CD8-positive, alpha-beta T cell (primary cell): ENCODE measurements at places on chromosomes 2 and 18. TPM values are rescaled to one million over a fixed set of nuclear protein-coding genes. Genes with fewer than 3 reads are reported as not detected.

DNA sequence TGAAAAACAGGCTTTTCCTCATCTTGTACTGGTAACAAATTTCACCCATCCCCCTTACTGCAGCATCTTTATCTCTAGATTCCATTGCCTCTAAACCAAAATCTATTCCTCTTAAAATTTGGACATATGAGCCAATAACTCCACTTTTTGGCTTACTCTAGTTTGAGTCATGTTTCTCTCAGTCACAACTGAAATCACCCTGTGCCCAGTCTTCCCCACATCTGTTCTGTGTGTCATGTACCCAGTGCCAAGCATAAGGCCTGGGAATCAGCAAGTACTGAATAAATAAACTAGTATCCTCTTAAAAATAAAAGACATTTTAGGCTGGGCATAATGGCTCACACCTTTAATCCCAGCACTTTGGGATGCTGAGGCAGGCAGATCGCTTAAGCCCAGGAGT, 20.8 kb upstream of the CHN1 start:
- no peak for DNase-seq

DNA sequence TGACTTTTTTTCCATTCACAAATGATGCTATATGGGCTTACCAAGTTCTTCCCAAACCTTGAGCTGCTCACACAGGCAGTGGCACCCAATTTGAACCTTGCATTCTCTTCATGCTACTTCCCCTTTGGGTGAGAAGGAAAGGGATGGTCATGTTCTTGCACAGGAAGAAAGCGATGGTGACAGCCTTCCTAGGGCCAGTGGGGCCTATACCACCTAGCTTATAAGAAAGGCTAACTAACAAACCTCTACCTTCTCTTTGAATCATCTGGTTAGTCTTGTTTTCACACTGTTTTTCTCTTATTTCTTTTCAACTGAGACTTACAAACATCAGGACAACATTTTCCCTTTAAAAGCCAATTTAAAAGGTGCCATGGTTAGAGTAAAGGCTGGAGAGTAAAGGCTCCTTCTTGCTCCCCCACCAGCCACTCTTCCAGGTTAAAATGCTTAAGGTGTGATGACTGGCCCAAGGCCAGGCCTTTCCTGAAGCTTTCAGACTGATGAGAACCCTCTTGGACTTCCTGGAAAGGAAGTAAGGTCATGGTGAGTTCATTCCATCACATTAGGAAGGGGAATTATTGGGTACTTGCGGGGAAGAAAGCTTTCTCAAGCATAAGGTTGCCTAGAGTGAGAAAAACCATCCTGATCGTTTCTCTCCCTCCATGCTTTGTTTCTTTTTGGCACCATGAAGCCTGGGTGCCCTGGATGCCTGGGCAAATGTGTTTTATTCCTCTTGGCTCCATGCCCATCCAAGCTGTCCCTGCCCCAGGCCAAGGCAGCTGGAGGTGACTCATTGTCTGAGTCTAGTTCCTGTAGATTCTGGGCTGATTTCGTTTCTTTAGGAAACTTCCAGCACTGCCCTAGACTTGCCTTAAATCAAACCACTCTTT, 41.4 kb upstream of the ITGB6 start:
- no peak for DNase-seq

DNA sequence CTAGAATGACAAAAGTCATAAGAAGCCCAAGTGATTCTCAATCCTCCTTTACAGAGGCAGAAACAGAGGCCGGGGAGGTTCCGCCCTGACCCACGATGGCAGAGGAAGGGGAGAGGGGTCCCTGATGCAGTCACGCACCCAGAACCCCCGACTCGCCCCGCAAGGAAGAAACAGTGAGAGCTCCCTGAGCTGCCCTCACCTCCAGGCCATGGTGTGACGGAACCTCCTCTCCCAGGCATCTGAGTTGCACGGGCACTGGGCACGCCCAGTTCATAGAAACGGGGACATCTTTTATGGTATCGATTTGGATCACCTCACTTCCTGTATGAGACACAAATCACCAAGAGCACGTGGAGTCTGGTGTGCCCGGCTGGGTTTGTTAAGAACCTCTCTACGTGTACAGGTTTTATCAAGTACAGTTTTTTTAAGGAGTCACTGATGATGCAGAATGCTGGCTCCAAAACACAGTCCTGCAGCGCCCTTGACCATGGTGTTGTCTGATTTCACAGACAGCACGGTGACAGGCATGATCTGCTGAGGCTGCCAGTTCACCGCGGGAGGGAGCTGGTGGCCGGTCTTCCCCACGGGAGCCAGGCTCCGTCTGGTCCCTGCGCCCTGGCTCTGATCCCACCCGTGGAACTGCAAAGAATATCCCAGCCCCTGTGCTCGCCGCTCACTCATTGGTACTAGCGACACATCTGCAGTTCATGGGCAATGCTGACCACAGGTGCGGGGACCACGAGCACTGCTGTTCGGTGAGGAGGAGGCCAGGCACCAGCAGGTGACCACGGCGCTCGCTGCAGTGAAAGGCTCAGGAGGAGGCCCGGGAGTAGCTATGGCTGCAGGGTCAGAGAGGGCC, 35.6 kb downstream of the PXDN start:
- DNase-seq: no peak

- DNase-seq: no peak
Measured at GRCh38 chr2:100907832-100908231, 87.9 kb downstream of the NPAS2 start.

TNFAIP6 gene
- total RNA-seq: not detected

- DNase-seq: no peak
Measured at GRCh38 chr2:56630286-56630685, 446.5 kb downstream of the CCDC85A start.

DNA sequence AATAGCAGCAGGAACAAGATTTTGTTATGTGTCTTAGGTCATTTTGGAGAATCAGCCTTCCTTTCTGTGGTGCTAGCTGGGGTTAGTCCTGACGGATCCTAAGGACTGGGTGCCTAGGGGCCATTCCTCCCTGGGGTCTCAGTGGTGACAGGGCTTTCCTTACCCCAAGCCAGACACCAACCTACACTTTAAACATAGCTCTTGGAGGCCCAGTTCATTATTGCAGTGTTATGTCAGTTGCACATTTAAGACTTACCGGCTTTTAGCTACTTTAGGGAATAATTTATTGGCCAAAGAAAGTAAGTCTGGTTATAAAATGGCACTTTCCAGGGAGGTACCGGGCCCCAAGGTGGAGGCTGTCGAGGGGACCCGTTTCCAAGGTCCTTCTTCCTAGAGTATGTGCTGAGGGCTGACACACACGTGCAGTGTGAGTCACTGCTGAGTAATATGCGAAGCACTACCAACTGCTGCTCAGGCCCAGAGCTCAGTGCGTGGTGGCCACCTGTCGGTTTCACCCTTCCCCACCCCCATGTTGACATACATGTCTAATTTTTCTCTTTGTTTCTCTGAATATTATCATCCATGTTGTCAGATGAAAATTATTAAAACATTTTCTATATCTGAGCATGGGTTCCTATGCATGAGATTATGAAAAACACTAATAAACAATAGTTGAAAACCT, 37.0 kb upstream of the GRHL1 start:
- DNase-seq: no peak

DNA sequence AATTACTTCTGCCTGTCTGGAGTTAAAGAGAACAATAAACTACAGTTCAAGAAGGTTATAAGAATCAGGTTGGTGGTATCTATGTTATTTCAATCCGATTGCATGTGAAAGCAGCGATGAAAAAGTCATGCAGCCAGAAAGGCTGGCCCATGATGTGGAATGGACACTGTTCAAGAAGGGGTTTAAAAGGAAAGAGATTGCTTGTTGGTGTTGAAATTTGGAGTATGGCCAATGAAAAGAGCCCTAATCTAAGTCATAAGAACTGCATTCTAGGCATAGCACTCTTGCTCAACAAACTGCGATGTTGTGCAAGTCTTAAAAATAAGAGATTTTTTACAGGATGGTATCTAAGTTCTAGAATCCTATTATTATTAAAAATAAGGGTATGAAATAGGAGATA, 61.3 kb downstream of the EFEMP1 start:
- no peak for DNase-seq

DNA sequence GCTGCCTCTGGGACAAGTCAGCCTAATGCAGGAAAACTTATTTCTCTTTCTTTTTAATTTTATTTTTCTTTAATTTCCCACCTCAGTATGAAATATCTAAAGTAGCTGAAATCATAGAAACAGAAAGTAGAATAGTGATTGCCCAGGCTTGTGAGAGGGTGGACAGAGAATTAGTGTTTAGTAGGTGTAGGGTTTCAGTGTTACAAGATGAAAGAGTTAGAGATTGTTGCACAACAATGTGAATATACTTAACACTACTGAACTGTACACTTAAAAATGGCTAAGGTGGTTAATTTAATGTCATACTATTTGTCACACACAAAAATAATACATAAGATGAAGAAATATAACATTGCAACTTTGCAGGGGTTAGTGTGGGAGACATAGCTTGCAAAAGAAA, 80.8 kb downstream of the NAT8 start:
- DNase-seq: no peak

DNA sequence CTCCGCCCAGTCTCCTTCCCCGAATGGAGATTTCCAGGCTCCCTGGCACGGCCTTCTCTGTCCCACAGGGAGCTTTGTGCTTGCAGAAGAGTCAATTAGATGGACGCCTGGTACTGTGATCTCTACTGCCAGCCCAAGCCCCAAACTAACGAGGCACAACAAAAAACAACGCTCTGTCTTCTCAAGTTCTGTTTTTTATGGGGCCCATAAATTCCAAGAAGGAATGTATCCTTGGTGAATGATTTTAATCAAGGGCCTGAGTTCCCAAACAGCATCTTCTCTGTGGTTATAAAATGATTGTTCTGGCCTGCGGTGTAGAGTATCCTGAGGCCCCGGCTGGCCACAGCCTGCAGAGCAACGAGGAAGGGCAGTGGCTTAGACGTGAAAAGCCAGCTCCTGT, 219.5 kb downstream of the CLIP4 start:
- no peak for DNase-seq

SLC30A3 gene
- not detected for total RNA-seq

DNA sequence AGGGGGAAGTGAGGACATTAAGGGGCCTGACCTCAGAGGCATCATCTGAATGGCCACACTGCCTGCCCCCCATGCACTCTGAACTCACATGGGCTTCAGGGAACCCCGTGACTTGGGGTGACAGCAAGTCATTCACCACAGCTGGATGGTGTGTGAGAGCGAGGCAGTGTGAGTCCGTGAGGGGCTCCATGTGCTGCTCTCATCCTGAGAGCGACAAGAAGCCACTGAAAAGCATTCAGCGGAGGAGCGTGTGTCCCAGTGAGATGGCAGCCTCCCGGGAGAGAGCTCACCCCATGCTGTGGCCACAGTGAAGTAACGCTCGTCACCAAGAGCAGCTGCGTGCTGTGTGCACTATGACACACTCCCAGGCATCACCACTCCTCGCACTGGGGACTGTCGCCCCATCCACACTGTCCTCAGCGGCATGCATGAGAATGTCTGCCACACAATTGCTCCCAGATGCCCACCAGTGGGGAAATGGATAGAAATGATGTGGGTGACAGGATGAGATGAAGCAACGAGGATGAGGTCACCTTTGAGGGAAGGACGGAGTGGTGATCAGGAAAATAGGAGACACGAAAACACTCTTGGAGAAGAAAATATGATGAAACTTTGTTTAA, 213.0 kb upstream of the RAB6C start:
- DNase-seq: no peak

TCF7L1 gene
- not detected for total RNA-seq

DNA sequence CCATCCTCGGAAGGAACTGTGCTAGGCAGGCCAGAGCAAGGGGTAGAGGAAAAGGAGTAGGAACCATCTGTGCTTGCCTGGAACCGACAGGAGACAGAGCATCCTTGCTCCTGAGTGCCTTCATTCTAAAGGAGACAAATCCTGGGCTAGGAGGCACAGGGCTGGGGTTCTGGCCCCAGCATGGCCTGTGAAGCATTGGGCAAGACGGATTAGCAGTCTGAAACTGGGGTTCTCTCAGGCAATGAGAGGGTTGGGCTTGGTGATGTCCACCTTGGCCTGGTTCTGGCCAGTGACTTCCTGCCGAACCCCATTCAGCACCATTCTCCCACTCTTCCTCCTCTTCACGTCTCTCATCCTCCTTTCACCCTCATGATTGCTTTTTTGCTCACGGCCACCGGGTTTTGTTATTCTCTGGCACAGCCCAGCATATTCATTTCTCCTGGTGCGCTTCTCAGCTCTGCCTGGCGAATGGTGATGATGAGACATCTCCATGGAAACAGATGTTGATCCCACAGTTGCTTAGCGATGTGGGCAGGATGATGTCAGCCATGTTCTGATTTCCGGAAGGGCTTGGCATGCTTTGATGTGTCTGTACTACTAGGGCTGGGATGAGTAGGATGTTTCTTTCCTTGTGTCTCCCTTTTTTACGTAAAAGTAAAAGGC, 127.7 kb downstream of the CAPN13 start:
- DNase-seq: no peak

ANKRD53 gene
- total RNA-seq: 0.69 TPM

DNA sequence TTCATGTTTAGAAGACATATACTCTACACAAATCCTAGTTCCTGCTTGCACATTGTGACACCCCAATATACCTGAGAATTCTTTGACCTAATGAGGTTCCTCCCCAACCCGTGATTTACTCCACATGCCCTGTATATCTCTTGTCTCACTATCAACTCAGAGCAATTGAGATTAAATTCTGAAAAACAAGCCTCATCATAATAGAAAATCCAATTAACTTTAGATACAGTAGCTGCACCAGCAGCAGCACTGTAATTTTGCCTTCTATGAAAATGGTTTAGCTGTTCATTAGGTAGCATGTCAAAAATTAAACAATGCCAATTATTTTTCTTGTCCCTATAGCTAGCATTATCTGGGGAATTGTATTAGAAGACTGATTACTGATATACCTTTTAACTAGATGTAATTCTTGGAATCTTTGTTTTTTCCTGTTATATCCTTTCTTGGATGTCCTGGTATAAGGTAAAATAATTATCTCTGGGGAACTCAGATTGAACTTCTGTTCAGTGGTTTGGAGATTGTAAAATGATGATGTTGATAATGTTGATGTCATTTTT, 218.9 kb upstream of the TANK start:
- no peak for DNase-seq

DNA sequence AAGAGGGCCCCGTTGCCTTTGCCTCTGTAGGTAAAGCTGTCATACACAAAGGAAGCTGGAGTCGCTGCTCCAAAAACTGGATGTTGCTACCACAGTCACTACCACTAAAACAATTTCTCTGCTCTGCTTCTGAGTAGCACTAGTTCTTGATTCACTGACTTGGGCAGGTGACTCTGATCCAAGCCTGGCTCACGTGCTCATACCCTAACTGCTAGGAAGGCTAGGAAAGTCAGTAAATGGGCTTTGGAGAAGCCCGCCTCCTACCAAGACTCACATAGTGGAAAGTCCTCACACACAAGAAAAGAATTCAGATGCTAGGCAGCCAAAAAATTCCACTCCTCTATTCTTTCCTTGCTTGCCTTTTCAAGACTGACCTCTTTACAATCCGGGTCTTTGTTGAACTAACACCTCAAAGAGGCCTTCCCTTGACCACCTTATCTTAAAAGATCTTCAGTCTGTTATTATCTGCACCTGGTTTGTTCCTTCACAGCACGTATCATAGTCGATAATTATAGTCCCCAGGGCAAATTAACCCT, 11.4 kb upstream of the DYNC1I2 start:
- no peak for DNase-seq

PTPRN gene
- total RNA-seq: 0.46 TPM

SCYGR4 gene
- total RNA-seq: not detected
